Stomach (tissue), 19 donors: ENCODE measurements at places on chromosomes 13 and 19. TPM values are rescaled to one million over a fixed set of nuclear protein-coding genes. Genes with fewer than 3 reads are reported as not detected.

LGALS4 gene
- total RNA-seq, result 1,765 TPM

GRCh38 chr13:60074397-60074796, 89.3 kb downstream of the DIAPH3 start:
- no peak for DNase-seq
- H3K27ac ChIP-seq, result no peak overlapping the region
- no peak overlapping the region for H3K4me3 ChIP-seq
- no peaks in the 10 kb centered on the region for H3K4me1 ChIP-seq

DNA sequence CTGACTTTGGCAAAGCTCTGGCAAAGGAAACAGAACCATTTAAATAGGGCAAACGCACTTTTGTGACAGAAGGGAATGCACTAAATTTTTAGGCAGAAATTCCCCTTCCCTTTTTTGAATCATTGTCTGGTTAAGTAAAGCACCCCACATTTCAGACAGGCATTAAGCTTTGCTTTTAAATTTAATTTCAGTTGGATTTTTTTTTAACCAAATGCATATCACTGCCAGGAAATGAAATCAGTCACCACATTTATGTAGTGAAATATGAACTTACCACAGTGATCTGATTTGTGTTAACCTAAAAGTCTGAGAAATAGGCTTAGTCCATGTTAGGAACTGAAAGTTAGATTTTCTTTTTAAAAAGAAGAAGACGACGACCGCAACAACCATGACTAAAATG, 10.8 kb downstream of the GPR183 start:
- H3K27ac ChIP-seq, result peak overlapping the region; percentile 10
- H3K36me3 ChIP-seq, result peaks cover 9% of the 10 kb centered on the region
- H3K4me1 ChIP-seq, result peaks cover 35% of the 10 kb centered on the region

GRCh38 chr13:33388286-33388998, 102.9 kb upstream of the STARD13 start:
- H3K27me3 ChIP-seq, result no peaks in the 10 kb centered on the region
- no peak overlapping the region for H3K27ac ChIP-seq
- no peaks in the 10 kb centered on the region for H3K36me3 ChIP-seq
- H3K4me3 ChIP-seq, result no peak overlapping the region
- H3K4me1 ChIP-seq, result no peaks in the 10 kb centered on the region

GRCh38 chr19:11198769-11199424, 1.6 kb upstream of the KANK2 start:
- no peaks in the 10 kb centered on the region for H3K27me3 ChIP-seq
- peaks cover 50% of the 10 kb centered on the region for H3K36me3 ChIP-seq
- H3K4me1 ChIP-seq, result peaks cover 65% of the 10 kb centered on the region
- H3K27ac ChIP-seq, result peak overlapping the region; percentile 91
- no peak overlapping the region for H3K4me3 ChIP-seq

GRCh38 chr13:73781384-73781783, 352.8 kb downstream of the KLF12 start:
- H3K36me3 ChIP-seq, result no peaks in the 10 kb centered on the region
- no peak overlapping the region for H3K4me3 ChIP-seq
- H3K27ac ChIP-seq, result no peak overlapping the region
- H3K27me3 ChIP-seq, result no peaks in the 10 kb centered on the region
- no peak for DNase-seq
- H3K4me1 ChIP-seq, result peaks cover 29% of the 10 kb centered on the region

SPRED3 gene
- 1.7 TPM for total RNA-seq

- H3K27me3 ChIP-seq, result no peaks in the 10 kb centered on the region
- no peak overlapping the region for H3K27ac ChIP-seq
- no peak for DNase-seq
- H3K4me1 ChIP-seq, result no peaks in the 10 kb centered on the region
Measured at GRCh38 chr13:94122300-94122915, 357.1 kb downstream of the DCT start.

DNA sequence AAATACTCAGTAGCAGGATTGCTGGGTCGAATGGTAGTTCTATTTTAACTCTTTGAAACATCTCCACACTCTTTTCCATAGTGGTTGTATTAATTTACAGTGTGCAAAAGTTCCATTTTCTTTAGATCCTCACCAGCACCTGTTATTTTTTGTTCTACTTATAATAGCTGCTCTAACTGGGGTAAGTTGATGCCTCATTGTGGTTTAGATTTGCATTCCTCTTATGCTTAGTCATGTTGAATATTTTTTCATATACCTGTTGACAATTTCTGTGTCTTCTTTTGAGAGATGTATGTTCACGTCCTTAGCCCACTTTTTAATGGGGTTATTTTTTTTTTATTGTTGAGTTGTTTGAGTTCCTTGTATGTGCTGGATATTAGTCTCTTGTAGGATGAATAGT, 144.6 kb downstream of the NBEA start:
- H3K27me3 ChIP-seq, result no peaks in the 10 kb centered on the region
- no peaks in the 10 kb centered on the region for H3K4me1 ChIP-seq
- DNase-seq, result no peak
- H3K36me3 ChIP-seq, result no peaks in the 10 kb centered on the region

TICAM1 gene
- 2.3 TPM for total RNA-seq

RFPL4A gene
- not detected for total RNA-seq

- no peak for DNase-seq
- no peaks in the 10 kb centered on the region for H3K36me3 ChIP-seq
- no peak overlapping the region for H3K27ac ChIP-seq
- H3K27me3 ChIP-seq, result no peaks in the 10 kb centered on the region
- no peaks in the 10 kb centered on the region for H3K4me1 ChIP-seq
Measured at GRCh38 chr13:104297075-104297474, 1230.9 kb upstream of the SLC10A2 start.

- peak overlapping the region; percentile 80 for H3K4me3 ChIP-seq
- DNase-seq, result peak; percentile 35
- no peaks in the 10 kb centered on the region for H3K27me3 ChIP-seq
- peak overlapping the region; percentile 94 for H3K27ac ChIP-seq
- peaks cover 28% of the 10 kb centered on the region for H3K4me1 ChIP-seq
- peaks cover 15% of the 10 kb centered on the region for H3K36me3 ChIP-seq
Measured at GRCh38 chr13:49690133-49690994, 922 bp downstream of the EBPL start.

ZNF723 gene
- not detected for total RNA-seq

ZNF534 gene
- total RNA-seq, result not detected

DNA sequence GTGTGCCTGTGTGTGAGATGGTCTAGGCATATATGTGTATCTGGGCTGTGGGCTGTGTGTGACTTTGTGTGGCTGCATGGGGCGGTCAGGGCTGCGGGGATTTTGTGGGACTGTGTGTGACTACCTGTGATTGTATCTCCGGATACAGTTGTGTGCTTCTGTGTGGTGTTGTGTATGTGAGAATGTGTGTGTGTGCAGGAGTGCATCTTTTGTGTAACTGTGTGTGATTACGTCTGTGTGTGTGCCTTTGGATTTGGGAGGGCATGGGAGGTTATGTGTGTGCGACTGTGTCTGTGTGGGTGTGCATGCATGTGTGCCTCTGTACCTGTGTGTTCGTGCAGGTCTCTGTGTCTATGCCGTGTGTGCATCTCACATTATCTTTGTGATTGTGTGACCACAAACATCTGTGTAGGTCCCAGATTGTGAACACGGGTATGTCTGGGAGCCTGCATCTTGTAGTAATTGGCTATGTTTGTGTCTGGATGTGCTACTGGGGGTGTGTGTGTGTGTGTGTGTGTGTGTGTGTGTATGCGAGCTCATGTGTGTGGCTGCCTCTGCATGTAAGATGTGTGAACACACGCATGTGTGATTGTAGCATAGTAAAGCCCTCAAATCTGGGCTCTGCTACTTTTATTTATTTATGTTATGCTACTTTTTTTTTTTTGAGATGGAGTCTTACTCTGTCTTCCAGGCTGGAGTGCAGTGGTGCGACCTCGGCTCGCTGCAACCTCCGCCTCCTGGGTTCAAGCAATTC, 7.6 kb downstream of the EHD2 start:
- DNase-seq, result no peak
- peak overlapping the region; percentile 83 for H3K27ac ChIP-seq
- H3K36me3 ChIP-seq, result peaks cover 16% of the 10 kb centered on the region
- no peak overlapping the region for H3K4me3 ChIP-seq
- peaks cover 25% of the 10 kb centered on the region for H3K4me1 ChIP-seq

RASGRP4 gene
- 4.0 TPM for total RNA-seq

DNA sequence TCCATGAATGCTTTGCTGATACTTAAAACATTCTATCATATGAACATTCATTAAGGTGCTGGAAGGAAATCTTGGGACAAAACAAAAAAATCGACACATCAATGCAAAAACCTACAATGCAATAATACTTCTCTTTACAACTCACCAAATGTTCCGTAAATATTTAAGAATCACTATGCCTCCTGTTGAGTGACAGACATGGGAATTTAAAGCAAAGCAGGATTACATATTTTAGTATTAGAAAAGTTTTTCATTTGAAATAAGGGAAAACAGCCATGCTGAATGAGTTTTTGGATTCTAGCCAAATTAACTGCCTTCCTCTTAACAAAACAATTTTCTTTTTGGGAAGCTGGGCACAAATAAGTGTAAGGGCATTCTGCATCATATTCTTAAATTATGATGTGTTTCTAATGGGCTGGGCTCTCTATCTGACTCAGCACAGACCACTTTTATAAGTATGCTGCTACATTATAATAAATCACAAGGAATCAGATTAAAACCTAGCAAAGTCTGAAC, 93.7 kb downstream of the RBM26 start:
- H3K36me3 ChIP-seq, result no peaks in the 10 kb centered on the region
- H3K27me3 ChIP-seq, result no peaks in the 10 kb centered on the region
- no peak for DNase-seq
- H3K27ac ChIP-seq, result no peak overlapping the region
- no peak overlapping the region for H3K4me3 ChIP-seq

- no peak overlapping the region for H3K4me3 ChIP-seq
- no peaks in the 10 kb centered on the region for H3K27me3 ChIP-seq
- DNase-seq, result peak; percentile 59
Measured at GRCh38 chr19:47699360-47699917, 13.8 kb upstream of the EHD2 start.

DNA sequence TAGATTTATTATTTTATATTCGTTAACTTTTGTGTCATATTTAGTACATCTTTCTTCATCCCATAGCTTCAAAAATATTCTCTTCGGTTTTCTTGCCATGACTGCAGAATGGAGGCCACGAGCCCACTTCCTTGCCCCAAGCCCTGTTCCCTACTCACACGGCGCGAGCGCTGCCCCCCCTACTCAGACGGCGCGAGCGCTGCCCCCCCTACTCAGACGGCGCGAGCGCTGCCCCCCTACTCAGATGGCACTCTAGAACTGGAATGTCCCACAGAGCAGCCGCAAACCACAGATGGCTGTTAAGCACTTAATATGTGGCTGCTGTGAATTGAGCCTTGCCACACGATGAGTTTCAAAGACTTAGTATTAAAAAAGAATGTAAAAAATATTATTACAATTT, 102.2 kb upstream of the PEG3 start:
- peak; percentile 38 for DNase-seq
- H3K36me3 ChIP-seq, result no peaks in the 10 kb centered on the region
- no peak overlapping the region for H3K4me3 ChIP-seq
- H3K27me3 ChIP-seq, result no peaks in the 10 kb centered on the region

- no peaks in the 10 kb centered on the region for H3K36me3 ChIP-seq
- no peaks in the 10 kb centered on the region for H3K4me1 ChIP-seq
- no peak for DNase-seq
- no peak overlapping the region for H3K27ac ChIP-seq
- H3K27me3 ChIP-seq, result no peaks in the 10 kb centered on the region
- H3K4me3 ChIP-seq, result no peak overlapping the region
Measured at GRCh38 chr13:45629940-45630339, 14.4 kb upstream of the ERICH6B start.

GRCh38 chr13:59280297-59280696, 883.4 kb downstream of the DIAPH3 start:
- no peak overlapping the region for H3K4me3 ChIP-seq
- H3K27ac ChIP-seq, result no peak overlapping the region
- H3K27me3 ChIP-seq, result no peaks in the 10 kb centered on the region
- H3K4me1 ChIP-seq, result no peaks in the 10 kb centered on the region
- peak; percentile 51 for DNase-seq

RGL3 gene
- 134 TPM for total RNA-seq

DNA sequence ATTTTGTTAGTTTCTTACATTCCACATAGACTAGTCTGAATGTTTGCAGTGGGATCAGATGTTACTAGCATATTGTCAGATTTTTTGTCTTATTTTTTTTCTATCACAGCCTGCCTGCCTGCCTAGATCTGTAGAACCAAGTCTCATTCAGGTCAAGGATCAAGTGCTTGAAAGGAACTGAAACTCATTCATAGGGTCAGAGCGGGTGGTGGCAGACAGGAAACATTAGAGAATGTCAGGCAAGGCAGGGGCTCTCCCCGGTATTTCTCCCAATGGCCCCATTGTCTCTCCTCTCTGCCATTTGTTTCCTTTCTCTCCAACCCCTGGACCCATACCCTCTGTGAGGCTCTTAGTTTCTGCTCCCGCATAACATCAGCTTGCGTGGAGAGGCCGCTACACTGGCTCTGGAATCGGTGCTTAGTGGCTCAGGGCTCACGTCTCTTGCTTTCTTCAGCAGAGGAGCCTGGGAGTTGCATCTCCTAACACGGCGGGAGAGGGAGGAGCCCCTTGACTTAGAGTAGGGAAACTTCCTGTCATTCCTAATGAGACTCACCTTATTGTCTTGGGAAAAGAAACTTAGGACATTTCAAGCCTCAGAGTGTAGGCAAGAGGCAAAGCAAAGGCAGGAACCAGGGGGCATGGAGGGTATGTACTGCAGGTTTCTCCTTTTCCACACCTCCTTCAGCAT, 35.6 kb upstream of the SPATA13 start:
- no peak overlapping the region for H3K27ac ChIP-seq
- no peaks in the 10 kb centered on the region for H3K27me3 ChIP-seq
- DNase-seq, result peak; percentile 41
- H3K4me3 ChIP-seq, result no peak overlapping the region
- no peaks in the 10 kb centered on the region for H3K36me3 ChIP-seq

TMEM38A gene
- total RNA-seq, result 0.58 TPM

IL4I1 gene
- 0.45 TPM for total RNA-seq

FBXO27 gene
- not detected for total RNA-seq

GRCh38 chr13:73940098-73940497, 194.1 kb downstream of the KLF12 start:
- H3K36me3 ChIP-seq, result no peaks in the 10 kb centered on the region
- H3K4me1 ChIP-seq, result peaks cover 1% of the 10 kb centered on the region
- no peak for DNase-seq
- H3K27me3 ChIP-seq, result no peaks in the 10 kb centered on the region
- H3K27ac ChIP-seq, result no peak overlapping the region
- no peak overlapping the region for H3K4me3 ChIP-seq

- no peak overlapping the region for H3K27ac ChIP-seq
- no peak overlapping the region for H3K4me3 ChIP-seq
- H3K27me3 ChIP-seq, result no peaks in the 10 kb centered on the region
- H3K36me3 ChIP-seq, result no peaks in the 10 kb centered on the region
- no peak for DNase-seq
- H3K4me1 ChIP-seq, result peaks cover under 1% of the 10 kb centered on the region
Measured at GRCh38 chr19:34109596-34109995, 62.7 kb upstream of the LSM14A start.
